ENCODE measurements at places on chromosomes 4 and X.

DNA sequence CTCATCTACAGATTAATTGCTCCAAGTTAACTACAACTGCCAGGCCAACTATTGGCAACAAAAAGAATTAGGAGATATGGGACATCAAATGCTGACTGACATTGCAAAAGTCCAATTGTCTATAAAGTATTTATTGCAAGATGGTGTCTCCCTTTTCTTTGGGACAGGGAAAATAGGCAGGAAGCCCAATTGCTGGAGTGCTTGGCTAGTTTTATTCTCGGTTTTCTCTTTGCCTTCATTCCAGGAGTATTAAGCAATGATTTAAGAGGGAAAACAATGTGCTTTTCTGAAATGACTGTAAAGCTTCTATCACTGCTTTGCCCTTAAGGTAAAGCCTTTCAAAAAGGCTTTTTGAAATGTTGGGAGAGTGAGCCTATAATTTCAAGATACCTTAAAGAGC lies 62.8 kb upstream of the DIAPH2 start:
- DNase-seq: no peak

- no peak for DNase-seq
Observed at GRCh38 chr4:3318561-3319021, 25.8 kb downstream of the RGS12 start.

GRCh38 chr4:48944252-48944651 lies 37.7 kb upstream of the OCIAD2 start:
- DNase-seq: no peak

DNA sequence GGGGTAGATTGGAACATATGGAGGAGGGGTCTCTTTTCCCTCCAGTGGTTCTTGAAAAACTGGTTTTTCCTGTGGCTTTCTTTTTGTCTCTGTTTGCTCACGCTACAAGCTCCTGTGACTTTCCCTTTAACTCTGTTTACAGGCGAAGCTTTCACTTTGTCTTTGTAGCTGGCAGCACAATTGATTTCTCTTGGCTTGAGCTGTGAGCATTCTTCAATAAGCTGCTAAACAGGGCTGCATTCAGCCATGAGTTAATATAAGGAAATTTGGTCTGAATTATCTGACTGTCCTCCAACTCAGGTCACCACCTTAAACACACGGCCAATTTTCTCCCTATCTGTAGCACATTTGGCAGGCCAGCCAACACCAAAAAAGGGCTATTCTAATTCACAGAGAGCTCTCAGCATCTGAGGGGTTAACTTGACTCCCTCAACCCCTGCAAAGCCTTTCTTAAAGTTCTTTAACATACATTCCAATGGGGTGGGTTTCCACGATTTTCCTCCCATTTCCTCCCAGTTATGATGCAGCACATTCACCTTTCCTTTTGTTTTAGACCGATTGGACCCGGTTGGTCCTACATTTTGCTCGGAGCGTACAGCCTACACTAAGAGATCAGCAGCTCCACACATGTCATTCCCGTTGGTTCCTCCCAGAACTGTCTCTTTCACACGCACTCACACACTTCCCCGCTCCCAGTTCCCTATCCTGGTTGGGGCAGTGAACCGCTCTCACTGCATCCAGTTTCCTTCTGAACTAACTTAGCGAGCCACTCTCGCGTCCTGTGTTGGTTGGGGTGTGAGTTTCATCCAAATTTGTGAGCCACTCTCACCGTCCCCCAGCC lies 45.4 kb downstream of the UGT2A3 start:
- no peak for DNase-seq

GRCh38 chr4:17717301-17717700 lies 64.1 kb downstream of the FAM184B start:
- no peak for DNase-seq

DNA sequence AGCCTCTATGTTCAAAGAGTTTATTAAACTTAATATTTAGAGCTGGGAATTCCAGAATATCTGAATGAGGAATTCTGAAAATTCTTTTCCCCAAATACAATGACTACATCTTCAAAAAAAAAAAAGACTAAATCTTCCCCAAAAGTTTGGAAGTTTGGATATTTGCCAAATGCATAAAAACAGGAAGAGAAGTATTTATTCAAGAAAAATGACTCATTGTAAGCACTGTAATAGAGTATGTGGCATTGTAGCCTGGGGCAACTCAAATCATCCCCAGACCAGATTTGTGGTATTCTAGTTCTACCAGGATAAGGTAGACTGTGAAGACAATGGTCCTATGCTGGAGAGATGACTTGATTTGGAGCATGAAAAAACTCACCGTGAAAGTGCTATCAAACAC lies 78.5 kb upstream of the PDHA2 start:
- peak; percentile 62 for DNase-seq

GRCh38 chr4:53682196-53682595 lies 90.9 kb upstream of the LNX1 start:
- no peak for DNase-seq

DNA sequence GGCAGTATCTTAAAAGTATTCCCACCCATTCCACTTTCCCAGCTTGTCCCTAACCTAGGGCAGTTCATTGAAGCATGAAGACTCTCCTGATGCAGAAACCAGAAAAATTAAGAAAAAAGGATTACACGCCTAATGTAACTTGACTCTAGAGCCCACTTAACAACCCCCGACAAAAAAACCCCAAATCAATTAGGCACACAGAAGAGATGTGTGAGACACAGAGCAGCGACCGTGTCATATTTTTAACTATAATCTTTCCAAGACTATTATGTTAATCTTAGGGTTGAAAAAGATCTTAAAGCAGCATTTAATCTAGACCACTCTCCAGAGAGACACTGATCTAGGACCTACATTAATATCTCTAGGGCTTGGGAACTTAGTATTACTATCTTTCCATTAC lies 1.3 kb downstream of the YTHDC1 start:
- no peak for DNase-seq

GRCh38 chr4:159169404-159170302 lies 66.8 kb downstream of the RAPGEF2 start:
- DNase-seq: no peak

DNA sequence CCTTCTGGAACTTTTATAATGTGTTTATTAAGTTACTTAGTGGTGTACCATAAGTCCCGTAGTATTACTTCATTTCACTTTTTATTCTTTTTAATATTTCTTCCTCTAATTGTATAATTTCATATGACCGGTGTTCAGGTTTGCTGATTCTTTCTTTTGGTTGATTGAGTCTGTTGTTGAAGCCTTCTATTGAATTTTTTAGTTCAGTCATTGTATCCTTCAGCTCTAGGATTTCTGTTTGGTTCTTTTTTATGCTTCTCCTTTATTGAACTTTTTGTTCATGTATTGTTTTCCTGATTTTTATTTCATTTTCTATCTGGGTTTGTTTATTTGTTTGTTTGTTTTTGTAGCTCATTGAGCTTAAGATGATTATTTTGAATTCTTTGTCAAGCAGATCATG lies 8.8 kb downstream of the CEP44 start:
- no peak for DNase-seq

GRCh38 chrX:43003939-43004338 lies 226.0 kb upstream of the PPP1R2C start:
- DNase-seq: no peak

DNA sequence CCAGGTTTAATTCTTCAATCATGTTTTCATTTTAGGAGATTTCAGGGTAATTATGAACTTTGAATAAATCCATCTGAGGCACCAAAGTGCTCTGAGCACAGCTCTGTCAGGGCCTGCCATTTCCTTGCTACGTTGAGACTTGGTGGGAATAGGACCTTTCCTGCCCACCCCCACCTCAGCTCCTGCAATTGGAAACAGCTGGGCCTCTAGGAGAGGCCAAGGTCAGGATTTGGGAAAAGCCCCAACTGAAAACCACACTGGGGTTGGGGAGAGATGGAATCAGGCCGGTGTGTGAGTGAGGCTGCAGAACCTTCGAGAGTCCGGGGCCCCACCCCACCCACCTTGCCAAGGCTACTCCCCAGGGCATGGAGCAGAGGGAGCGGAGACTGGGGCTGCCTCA lies 212.7 kb upstream of the BCOR start:
- DNase-seq: no peak

DNA sequence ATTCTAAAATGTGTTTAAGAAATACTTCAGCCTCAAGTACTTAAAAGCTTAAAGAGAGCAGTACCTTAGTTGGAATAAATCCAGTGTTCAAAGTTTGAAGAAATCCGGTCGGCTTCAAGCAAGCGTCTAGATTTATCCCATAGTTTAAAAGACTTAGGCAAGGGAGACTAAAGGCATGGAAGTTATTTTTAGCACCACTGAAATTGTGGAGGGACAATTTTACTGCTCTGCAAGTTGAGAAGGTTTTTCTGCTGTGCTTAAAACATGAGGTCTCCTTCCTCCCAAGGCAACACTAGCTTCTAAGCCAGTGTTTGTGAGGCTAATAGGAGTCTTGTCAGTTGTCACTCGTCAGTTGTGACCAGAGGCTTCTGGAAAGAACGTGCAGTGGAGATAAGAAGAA lies 183.5 kb downstream of the MSL3 start:
- DNase-seq: no peak

GRCh38 chr4:39559626-39560025 lies 32.4 kb upstream of the UGDH start:
- no peak for DNase-seq

- DNase-seq: no peak
Observed at GRCh38 chrX:16804923-16805464, 18.7 kb downstream of the TXLNG start.

- DNase-seq: no peak
Observed at GRCh38 chrX:13742397-13743176, 8.0 kb downstream of the OFD1 start.

- DNase-seq: no peak
Observed at GRCh38 chr4:152997771-152998487, 61.8 kb downstream of the FHDC1 start.

DNA sequence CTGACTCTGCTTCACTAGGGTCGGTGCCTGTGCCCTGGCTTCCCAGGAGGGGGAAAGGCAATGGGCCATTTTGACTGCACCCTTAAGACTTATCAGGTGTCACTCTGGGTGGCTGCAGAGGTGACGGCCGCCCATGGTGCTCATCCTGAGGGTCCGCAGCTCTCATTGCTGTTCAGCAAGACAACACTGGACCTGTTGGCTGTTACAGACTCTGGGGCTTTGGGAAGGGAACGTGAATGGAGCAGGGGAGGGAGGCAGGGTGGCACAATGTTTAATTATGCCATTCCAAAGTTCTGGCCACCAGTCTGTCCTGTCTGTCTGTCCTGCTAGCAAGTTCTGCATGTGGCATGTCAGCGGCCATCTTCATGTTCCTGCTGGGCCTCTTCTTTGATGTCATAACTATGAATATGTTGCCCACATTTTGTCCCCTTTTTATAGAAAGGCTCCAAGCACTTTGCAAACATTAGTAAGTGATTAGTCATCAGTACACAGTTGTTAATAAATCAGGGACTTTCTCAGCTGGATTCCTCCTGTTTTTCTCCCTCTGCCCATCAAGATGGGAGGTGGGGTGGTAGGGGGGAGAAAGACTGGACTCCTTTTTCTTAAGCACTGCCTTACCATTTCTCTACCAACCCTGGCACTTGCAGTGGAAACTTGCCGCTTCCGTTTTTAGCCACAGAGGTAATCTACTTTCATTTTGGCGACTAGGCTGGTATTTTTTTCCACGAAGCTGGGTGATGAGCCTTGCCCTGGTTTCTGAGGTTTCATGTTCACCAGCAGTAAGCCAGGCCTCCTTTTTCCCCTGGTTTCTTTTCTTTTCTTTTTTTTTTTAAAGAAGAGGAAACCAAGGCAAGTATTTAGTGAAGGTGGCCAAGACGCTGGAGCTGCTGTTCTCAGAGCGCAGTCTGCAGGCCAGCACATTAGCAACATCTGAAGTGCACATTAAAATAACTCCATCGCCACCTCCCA lies 88.6 kb upstream of the TRIM2 start:
- peak; percentile 71 for DNase-seq

- no peak for DNase-seq
Observed at GRCh38 chr4:54058171-54058570, 6.2 kb downstream of the CHIC2 start.

- DNase-seq: peak; percentile 24
Observed at GRCh38 chrX:81120936-81121371, 80.8 kb downstream of the HMGN5 start.

GRCh38 chrX:131704136-131704695 lies 160.3 kb downstream of the OR13H1 start:
- DNase-seq: peak; percentile 71

GRCh38 chrX:101051549-101052302 lies at the start of gene TRMT2B:
TRMT2B (minus strand) TSS chrX:101052111; CDS start chrX:101042289, 9,822 bp downstream.
- DNase-seq: peak; percentile 52

DNA sequence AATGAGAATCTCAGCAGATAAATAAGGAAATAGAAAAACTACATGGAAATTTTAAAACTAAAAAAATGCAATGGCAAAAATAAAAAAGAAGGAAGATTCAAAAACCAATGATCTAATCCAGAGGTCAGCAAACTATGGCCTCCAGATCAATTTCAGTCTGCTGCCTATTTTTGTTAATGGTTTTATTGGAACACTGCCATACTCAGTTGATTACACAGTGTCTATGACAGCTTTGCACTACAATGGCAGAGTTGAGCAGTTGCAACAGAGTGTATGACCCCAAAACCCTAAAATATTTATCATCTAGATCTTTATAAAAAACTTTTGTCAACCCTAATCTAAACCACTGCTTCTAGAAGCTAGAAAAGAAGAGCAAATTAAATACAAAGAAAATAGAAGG lies 170.3 kb downstream of the RAB28 start:
- DNase-seq: no peak

GRCh38 chr4:34723605-34724004 lies 1520.7 kb downstream of the ARAP2 start:
- DNase-seq: no peak

GRCh38 chrX:108601276-108601675 lies 135.1 kb downstream of the IRS4 start:
- no peak for DNase-seq

DNA sequence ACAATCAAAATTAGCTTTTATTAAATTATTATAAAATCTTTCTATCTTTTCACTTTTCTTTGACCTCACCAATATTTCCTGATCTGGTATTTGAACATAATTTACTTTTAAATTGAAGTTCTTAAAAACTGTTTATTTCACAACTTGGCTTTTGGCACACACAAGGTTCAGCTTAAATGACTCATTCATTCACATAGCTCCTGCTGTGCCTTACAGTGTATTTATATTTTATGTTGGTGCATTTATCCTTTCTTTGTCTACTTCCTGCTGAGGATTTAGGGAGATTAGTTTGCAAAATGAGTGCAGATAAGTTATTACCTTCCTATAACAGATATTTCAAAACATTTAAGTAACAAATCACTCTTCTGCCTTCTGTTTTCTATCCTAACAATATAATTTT lies 430.6 kb downstream of the DTHD1 start:
- DNase-seq: no peak

DNA sequence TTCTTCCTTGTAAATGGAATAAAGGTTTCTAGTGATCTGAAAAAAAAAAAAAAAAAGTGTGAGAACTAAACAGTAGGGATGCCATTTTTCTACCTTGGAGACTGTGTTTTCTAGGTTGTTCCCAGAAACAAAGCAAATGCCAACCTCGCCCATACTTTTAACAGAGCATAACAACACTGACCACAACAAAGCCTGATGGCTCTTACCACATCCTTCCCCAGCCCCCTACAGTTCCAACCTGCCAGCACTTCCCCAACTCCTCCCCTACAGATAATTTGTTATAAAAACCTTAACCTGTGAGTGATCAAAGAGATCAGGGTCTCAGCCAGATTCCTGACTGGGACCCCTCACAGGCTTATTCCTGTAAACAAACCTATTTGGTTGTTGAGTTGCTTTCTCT lies 940.0 kb downstream of the SH3BGRL start:
- no peak for DNase-seq

- DNase-seq: no peak
Observed at GRCh38 chrX:104310090-104310489, 55.4 kb upstream of the ESX1 start.

- DNase-seq: no peak
Observed at GRCh38 chr4:83793481-83793880, 257.6 kb downstream of the GPAT3 start.

- DNase-seq: no peak
Observed at GRCh38 chr4:182126096-182126495, 117.1 kb upstream of the TENM3 start.
